ENCODE measurements at places on chromosomes 7 and 10.

GRCh38 chr10:32271617-32272016 is 75.3 kb downstream of the EPC1 start:
- no peak for DNase-seq

DNA sequence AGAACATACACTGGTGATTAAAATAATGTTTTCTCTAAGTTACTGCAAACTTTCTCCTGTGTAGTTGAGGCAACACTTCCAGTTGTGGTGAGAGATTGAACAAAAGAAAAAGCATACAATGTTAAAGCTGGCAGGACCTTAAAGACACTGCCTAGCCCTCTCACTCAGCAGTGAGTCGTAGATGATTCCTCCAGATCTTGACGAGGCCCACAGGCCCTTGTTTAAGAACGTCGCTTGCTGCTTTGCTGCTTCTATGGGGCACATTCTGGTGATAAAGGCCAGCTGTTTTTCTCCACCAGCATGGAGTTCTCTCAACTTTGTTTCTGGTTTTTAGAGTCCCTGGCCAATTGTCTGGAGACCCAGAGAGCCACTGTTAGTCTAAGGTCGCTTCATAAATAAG is 2.8 kb upstream of the DENND11 start:
- no peak for DNase-seq

DNA sequence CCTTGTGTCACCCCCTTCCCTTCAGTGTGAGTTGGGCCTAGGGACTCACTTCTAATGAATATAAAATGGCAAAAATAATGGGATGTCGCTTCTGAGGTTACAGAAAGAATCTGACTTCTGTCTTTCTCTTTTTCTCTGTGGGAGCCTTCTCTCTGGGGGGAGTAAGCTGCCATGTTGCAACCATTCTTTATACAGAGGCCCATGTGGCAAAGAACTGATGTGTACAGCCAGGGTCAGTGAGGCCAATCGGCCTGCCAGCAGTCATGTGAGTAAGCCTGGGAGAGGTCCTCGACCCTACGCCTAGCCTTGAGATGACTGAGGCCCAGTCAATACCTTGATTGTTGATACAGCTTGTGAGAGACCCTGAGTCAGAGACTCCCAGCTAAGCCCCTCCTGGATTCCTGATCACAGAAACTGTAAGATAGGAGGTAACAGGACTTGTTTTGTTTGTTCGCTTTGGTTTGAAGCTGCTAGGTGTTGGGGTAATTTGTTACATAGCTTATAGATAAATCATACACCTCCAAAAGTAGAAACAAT is 1.7 kb downstream of the TCAF1 start:
- DNase-seq = no peak

- peak; percentile 35 for DNase-seq
Measured at GRCh38 chr10:67815571-67816059, 22.4 kb downstream of the DNAJC12 start.

DNA sequence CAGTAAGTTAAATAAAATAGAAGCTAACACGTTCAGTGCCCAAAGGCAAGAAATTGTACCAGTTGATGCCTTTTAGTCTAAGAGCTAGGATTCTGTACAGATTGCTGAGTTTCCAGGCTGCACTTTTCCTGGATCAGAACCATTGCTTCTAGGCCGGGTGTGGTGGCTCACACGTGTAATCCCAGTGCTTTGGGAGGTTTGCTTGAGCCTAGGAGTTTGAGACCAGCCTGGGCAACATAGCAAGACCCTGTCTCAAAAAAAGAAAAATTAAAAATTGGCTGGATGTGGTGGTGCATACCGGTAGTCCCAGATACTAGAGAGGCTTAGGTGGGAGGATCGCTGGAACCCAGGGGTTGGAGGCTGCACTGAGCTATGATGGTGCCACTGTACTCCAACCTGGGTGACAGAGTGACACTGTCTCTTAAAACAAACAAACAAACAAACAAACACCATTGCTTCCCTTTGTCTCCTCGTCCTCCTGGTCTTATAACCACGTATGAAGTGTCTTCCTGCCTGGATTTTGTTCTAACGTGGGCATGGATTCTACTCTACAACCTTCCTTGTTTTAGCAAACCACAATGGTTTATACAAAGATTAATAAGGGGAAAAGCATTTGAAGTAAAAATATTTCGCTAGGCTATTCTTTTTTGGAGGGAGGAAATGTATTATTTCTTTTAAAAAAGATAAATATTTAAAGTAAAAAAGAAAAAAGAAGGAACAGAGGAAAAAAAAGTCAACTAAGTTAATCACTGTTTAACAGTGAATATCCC is 9.7 kb upstream of the CCNY start:
- no peak for DNase-seq

- DNase-seq = no peak
Measured at GRCh38 chr7:151426441-151426903, 13.5 kb downstream of the CRYGN start.

- DNase-seq = no peak
Measured at GRCh38 chr10:133139551-133140065, 20.4 kb upstream of the KNDC1 start.

DNA sequence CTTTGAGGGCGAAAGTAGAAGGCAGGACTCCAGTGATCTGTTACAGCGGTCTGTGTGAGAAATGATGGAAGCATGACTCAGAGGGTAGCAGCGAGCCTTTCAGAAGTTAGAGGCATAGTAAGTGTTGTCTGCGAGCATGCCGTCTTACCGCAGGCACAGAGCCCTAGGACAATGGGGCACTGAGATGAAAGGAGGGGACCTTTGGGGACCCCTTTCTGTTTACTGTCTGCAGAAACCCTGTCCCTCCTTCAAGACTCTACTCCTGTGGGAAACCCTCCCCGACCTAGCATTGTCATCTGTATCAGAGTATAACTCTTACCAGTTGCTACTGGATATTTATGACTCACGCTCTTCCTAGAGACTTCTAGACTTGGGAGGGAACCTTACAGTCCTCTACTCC is 87.2 kb upstream of the AGK start:
- DNase-seq = no peak

Measured in NCI-H1436 (cell line).